Stimulated activated CD8-positive, alpha-beta memory T cell treated with anti-CD3 and anti-CD28 coated beads, Interleukin-7, amount 100 ng/mL, for 1 hour (primary cell): ENCODE measurements at places on chromosomes 6 and 20.

- DNase-seq: no peak
Observed at GRCh38 chr6:20640181-20640580, 105.9 kb downstream of the CDKAL1 start.

DNA sequence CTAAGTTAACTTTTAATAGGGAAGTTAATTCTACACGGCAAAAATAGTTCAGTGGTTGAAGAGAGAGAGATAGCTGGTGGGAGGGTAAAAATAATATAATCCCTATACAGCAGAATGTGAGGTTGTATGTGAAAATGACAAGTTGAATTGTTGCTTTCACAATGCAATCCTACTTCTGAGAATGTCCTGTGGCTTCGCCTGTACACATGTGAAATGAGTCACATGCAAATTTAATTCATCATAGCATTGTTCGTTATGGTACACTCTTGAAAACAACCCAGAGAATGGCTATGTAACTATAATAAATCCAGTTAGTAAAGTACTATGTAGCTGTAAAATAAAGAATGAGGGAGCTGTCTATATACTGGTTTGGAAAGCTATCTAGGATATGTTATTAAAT lies 46.0 kb upstream of the HINT3 start:
- DNase-seq: no peak

GRCh38 chr6:13048113-13048512 lies 280.2 kb downstream of the TBC1D7 start:
- DNase-seq: no peak

DNA sequence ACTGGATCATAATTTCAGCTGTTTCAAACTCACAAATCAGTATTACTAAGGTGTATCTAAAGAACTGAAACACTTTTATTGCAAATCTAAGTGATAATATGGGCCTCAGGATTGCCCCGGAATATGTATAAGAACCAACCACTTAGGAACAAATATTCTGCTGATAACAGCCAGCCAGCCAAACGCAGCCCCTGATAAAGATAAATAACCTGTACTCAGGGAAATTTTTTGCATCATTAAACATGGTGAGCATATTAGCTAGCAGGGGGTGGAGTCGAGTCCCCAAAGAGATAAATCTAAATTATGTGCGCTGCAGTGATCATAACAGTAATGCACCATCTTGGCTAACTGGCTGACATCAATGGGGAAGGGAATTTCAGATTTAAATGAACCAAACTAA lies 410.2 kb upstream of the MAP3K7 start:
- DNase-seq: no peak

GRCh38 chr6:1767481-1768246 lies 157.9 kb downstream of the FOXC1 start:
- no peak for DNase-seq

DNA sequence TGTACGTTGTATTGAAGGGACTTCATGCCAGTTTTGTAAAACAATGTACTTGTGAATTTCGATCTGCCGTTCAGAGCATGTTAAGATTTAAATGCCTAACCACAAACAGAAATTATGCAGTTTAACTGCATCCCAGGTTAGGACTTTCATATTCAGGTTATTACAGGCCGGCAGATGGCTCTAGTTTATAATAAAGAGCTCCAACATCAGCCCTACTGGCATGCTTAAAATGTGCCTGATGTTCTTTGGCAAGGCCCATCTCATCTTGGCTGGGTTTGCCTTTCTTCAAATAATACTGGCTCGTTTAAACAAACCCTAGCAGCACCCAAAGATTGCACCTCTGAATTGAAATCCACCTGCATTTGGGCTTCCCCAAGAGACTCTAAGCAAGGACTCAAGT lies 169.3 kb upstream of the RIN2 start:
- DNase-seq: no peak

DNA sequence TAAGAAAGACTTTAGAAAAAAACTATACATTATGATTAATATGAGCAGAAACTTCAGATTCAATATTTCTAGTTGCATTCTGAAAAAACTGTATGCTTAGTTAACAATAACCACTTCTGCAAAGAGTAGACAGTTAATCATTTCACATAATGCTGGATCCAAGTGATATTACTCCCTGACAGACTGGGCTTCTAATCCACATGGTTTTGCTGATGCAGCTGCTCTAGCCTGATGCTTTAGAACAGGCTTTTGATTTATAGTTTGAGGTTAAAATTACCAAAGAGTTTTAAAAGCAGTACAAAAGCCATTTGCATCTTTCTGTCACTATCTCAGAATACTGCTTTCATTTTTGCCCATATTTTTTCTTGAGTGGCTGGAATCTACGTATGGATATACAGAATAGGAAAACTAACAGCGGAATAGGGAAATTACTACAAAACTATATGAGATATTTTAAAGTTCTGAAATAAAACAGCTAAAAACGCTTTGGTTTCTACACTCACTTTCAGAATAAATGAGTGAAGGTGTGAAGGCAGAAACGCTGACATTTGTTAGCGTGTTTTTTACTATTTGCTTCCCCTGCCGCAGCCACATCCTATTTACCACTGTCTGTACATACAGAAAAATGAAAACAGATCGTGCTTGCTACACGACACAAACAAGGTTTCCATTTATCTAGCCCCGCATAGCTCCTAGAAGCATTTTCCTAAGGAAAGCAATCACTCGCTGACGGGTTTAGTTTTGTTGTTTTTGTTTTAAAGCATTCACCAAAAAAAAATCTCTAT lies 61.7 kb downstream of the METTL24 start:
- no peak for DNase-seq
